NCI-H2171 treated with DMSO at 0.1 percent for 48 hours (cell line): ENCODE measurements at places on chromosomes 5 and 9.

GRCh38 chr5:305050-305449 lies 16.5 kb upstream of the AHRR start:
- DNase-seq, result peak; percentile 58

- no peak for DNase-seq
Observed at GRCh38 chr5:133389066-133389590, 223.2 kb downstream of the FSTL4 start.

DNA sequence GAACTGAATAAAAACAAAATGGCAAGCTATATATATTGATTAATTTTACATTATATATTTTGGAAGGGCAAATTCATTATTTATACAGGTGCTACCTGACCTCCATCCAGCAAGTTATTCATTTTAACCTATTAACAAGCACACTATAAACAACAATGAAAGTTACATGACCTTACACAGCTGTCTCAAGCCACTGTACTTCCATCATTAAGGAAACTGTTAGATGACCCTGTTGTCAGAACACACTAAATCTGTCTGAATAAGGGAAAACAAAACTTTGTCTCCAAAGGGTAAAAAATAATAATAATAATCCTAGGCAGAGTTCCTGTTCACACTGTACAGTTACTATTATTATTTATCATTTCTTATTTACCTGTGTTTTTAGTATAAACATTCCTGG lies 44.0 kb downstream of the NFIB start:
- DNase-seq, result no peak

DNA sequence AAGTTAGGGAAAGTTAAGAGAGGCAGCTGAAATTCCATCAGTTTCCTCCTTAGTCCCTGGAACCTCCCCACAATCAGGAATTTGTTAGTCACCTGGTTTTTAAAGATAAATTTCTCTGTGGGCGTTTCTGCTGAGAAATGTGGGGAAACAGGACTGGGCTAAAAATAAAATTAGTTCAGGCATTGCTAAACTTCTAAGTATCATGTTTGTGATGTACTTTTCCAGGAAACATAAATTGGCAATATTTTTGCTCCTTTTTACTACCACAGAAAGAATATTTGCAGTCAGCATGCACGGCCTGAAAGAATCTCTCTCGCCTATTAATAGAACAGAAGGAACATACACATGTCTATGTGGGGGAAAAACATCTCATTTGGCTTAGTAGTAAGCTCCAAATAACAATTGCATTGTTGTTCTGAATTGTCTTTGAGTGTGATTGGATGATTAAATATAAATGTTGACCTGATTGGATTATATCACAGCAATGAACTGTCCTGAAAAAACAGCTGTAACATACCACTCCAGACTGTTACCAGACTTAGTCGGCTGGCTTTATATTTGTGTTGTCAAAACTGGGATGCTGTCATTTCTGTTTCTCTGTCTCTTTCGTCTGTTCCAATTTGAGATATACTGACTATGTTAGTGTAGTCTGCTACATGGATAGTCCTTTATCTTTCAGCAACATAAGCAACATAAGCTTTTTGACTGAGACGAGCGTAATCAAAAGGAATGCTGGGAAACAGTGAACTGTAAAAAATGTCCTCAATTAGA lies 12.9 kb downstream of the TJP2 start:
- DNase-seq, result no peak

- no peak for DNase-seq
Observed at GRCh38 chr5:114010362-114010761, 351.5 kb upstream of the KCNN2 start.

GRCh38 chr5:154276973-154277331 lies 86.4 kb downstream of the GALNT10 start:
- no peak for DNase-seq

- DNase-seq, result no peak
Observed at GRCh38 chr5:134020188-134020587, 15.4 kb upstream of the VDAC1 start.

DNA sequence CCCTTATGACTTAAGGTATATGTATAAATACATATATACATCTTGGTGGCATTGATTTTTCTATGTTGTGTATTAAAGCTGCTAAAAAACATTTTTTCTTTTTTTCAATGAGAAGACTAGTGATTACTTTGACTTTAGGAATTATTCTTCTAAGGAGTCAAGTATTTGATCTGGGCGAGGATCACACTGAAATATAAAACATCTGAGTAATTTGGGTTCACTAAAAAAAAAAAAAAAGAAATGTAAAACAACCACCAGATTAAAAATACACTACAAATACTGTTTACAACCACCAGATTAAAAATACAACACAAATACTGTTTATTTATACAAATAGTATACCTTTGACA lies 9.0 kb downstream of the UBAP1 start:
- no peak for DNase-seq

DNA sequence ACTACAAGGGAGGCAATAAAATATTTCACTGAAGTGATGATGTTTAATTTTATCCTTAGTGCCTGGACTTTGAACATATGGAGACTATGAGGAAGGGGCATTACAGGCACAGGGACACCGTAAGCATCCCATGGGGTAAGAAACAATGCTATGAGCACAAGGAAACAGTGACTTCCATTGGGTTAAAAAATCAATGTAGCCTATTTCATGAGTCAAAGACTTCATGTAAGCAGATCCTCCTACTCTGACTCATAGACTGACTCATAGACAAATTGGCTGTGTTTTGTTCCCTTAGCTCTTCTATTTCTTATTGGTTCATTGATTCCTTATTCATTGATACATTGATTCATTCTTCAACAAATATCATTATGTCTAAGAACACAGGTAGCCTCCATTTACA lies 351.0 kb downstream of the PRELID2 start:
- DNase-seq, result no peak

GRCh38 chr5:140381972-140382371 lies 19.7 kb upstream of the ANKHD1 start:
- DNase-seq, result no peak
